Umbilical cord (tissue), 2 donors: ENCODE measurements at places on chromosomes 5 and 9. TPM values are rescaled to one million over a fixed set of nuclear protein-coding genes. Genes with fewer than 3 reads are reported as not detected.

The GABRP gene
- 4.6 TPM for total RNA-seq

The SLC36A3 gene
- 1.4 TPM for total RNA-seq

The PCDHB14 gene
- 12.3 TPM for total RNA-seq

The HAVCR1 gene
- not detected for total RNA-seq

The C9orf153 gene
- 0.72 TPM for total RNA-seq

The ANKRD34B gene
- 4.1 TPM for total RNA-seq

The SERF1A gene
- 35.2 TPM for total RNA-seq

The COL23A1 gene
- 0.96 TPM for total RNA-seq

The CCDC192 gene
- not detected for total RNA-seq

The PCDHGA3 gene
- 2.2 TPM for total RNA-seq

The RPS14 gene
- 1,414 TPM for total RNA-seq

The ADAMTS16 gene
- total RNA-seq = 7.2 TPM

The WHRN gene
- total RNA-seq = 3.1 TPM

The PCDHGB7 gene
- total RNA-seq = 13.2 TPM

The C8G gene
- not detected for total RNA-seq

The CTXN3 gene
- 2.6 TPM for total RNA-seq

The HCN1 gene
- 4.3 TPM for total RNA-seq

The SLC6A19 gene
- 0.48 TPM for total RNA-seq

The ROR2 gene
- total RNA-seq = 44.3 TPM

The NR5A1 gene
- not detected for total RNA-seq

The BRINP1 gene
- 1.9 TPM for total RNA-seq

The HK3 gene
- 4.6 TPM for total RNA-seq

The DYNC2I2 gene
- total RNA-seq = 20.0 TPM
